ENCODE measurements at places on chromosomes 12 and 14. TPM values are rescaled to one million over a fixed set of nuclear protein-coding genes. Genes with fewer than 3 reads are reported as not detected.
A peak's percentile ranks its signal among the peaks of the same experiment; 100 is the strongest.

GRCh38 chr14:61524211-61524806 lies 171.0 kb upstream of the HIF1A start:
- H3K4me3 ChIP-seq = no peak overlapping the region
- peaks cover 88% of the 10 kb centered on the region for H3K4me1 ChIP-seq
- H3K27me3 ChIP-seq = no peaks in the 10 kb centered on the region
- DNase-seq = no peak
- peak overlapping the region; percentile 86 for H3K27ac ChIP-seq

DNA sequence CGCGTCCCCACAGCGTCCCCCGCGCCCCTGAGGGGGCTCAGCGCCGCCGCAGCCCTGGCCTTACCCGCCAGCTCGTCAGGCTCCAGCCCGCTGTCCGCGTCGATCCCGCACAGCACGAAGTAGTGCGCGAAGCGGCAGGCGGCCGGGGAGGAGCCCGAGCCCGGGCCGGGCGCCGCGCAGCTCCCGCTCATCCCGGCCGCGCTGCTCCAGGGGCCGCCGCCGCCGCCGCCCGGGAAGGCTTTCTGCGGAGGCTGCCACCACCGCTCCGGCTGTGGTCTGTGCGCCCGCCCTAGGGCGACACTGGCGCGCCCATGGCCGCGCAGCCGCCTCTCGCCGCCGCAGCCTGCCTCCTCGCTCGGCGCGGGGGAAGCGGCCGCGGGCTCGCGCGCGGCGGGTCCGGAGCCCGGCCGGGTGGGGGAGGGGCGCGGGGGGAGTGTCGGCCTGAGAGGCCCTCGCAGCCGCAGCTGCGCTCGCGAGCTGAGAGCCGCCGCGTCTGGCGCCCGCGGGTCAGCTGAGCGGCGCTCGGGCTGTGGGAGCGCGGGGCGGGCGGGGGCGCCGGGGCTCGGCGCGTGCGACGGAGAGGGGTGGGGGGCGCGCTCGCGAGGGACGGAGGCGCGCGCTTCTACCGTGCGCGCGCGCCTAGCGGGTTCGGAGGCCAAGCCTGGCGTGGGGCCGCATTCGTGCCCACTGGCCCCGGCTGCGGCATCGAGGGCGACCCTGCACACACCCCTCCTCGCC lies at the start of gene DENND5B:
Gene DENND5B (minus strand): TSS at position 495 of the 738 bp plus-strand sequence. CDS start 304 bp downstream, at position 191.
- no peaks in the 10 kb centered on the region for H3K36me3 ChIP-seq
- peak; percentile 46 for DNase-seq

DNA sequence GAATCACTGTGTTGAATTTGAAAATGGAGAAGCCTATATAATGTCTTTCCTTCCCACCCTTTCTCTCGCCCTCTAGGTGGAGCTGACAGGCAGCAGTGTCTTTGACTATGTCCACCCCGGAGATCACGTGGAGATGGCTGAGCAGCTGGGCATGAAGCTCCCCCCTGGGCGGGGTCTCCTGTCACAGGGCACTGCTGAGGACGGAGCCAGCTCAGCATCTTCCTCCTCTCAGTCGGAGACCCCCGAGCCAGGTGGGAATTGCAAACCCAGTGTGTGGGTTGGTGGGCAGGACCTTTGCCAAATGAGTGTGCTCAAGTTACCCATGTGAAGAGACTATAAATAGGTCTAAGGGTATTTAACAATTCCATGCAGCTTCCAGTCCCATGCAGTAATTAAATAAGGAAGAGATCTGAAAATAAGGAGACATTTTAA lies 274.7 kb downstream of the EGLN3 start:
- no peaks in the 10 kb centered on the region for H3K4me1 ChIP-seq
- no peak overlapping the region for H3K27ac ChIP-seq
- no peak overlapping the region for H3K4me3 ChIP-seq
- H3K27me3 ChIP-seq = peaks cover 4% of the 10 kb centered on the region
- peak; percentile 5 for DNase-seq
- no peaks in the 10 kb centered on the region for H3K36me3 ChIP-seq

GRCh38 chr12:77847680-77848431 lies 17.2 kb downstream of the NAV3 start:
- no peak overlapping the region for H3K27ac ChIP-seq
- DNase-seq = no peak
- H3K27me3 ChIP-seq = no peaks in the 10 kb centered on the region
- no peak overlapping the region for H3K4me3 ChIP-seq
- H3K36me3 ChIP-seq = no peaks in the 10 kb centered on the region
- H3K4me1 ChIP-seq = no peaks in the 10 kb centered on the region

- no peaks in the 10 kb centered on the region for H3K27me3 ChIP-seq
- no peak for DNase-seq
- no peaks in the 10 kb centered on the region for H3K36me3 ChIP-seq
- no peak overlapping the region for H3K4me3 ChIP-seq
- no peaks in the 10 kb centered on the region for H3K4me1 ChIP-seq
Observed at GRCh38 chr12:111638556-111638955, 39.4 kb upstream of the ATXN2 start.

- peak overlapping the region; percentile 100 for H3K27ac ChIP-seq
- no peaks in the 10 kb centered on the region for H3K27me3 ChIP-seq
- H3K4me3 ChIP-seq = peak overlapping the region; percentile 77
- DNase-seq = peak; percentile 54
- H3K36me3 ChIP-seq = peaks cover 57% of the 10 kb centered on the region
Observed at GRCh38 chr12:103930787-103931735, 851 bp downstream of the HSP90B1 start.

- no peak for DNase-seq
- no peak overlapping the region for H3K27ac ChIP-seq
- no peaks in the 10 kb centered on the region for H3K4me1 ChIP-seq
Observed at GRCh38 chr12:126316411-126316810, 1251.2 kb downstream of the AACS start.

DNA sequence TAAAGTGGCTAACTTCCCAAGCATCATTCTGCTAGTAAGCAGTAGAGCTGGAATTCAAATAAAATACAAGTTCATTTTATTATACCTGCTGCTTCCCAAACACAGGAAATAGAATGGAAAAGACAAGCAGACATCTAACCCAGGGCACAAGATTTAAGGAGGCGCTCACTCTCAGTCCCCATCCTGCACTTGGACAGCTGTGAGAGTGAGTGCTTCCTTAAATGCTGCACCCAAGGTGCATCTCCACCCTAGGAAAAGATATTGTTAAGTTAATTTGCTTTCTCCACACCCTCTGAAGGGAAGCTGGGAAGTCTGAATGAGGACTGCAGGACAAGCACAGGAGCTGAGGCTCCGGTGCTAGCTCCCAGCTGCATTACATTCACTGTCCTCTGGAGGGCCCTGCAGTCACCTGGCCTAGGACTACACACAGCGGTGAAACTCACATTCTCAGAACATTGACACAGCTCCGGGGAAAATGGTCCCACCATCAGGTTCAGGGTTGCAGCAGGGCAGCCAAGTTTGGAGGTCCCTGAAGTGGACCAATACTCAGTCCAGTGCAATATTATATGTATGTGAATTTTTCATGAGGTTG lies 14.2 kb downstream of the HEBP1 start:
- H3K27ac ChIP-seq = no peak overlapping the region
- no peaks in the 10 kb centered on the region for H3K27me3 ChIP-seq
- H3K4me1 ChIP-seq = no peaks in the 10 kb centered on the region
- H3K4me3 ChIP-seq = no peak overlapping the region

DNA sequence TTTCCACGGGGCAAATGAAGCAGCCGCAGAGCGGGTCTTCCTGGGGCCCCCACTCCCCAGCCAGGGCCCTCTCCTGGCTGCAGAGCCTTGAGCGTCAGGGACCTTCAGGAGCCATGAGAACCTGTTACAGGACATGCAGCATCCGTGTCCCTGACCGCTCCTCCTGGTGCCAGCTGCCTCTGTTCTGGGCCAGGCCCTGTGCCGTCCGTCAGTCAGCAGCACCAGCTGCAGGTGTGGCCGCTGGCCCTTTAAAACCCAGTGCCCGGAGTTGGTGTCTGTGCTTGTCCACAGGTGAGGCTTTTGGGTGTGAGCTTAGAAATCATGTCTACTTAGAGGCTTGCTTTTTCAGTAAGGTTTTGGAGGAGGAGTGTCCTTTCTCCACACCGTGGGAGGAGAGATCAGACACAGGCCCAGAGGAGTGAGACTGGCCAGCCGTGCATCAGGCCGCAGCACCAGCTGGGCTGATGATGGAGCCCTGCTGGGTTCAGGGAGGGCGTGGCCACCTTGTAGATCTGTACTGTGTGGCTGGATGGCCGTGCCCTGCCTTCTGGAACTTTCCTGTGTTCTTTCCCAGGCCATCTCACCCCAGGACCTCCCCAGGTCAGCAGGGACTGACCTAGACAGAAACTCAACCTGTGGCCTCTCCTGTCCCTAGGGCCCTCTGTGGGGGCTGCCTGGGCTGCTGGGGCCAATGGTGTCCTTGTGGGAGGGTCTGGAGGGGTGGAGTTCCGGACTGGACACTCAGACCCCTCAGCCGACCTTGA lies 27.1 kb downstream of the AACS start:
- H3K36me3 ChIP-seq = peaks cover 5% of the 10 kb centered on the region
- no peak for DNase-seq
- H3K4me3 ChIP-seq = no peak overlapping the region
- no peak overlapping the region for H3K27ac ChIP-seq

KIF5A gene
- total RNA-seq = 1.4 TPM

DYRK2 gene
- total RNA-seq = 21.5 TPM

OVCH1 gene
- total RNA-seq = not detected
